ENCODE measurements at places on chromosomes 13 and 19.

- no peak for DNase-seq
Observed at GRCh38 chr13:97214921-97215320, 7.2 kb upstream of the MBNL2 start.

GRCh38 chr19:33769208-33769607, 27.5 kb upstream of the KCTD15 start:
- DNase-seq, result no peak

GRCh38 chr19:16587833-16588823, 15.9 kb upstream of the SLC35E1 start:
- no peak for DNase-seq

GRCh38 chr13:31970231-31970930, 61.2 kb upstream of the FRY start:
- no peak for DNase-seq

DNA sequence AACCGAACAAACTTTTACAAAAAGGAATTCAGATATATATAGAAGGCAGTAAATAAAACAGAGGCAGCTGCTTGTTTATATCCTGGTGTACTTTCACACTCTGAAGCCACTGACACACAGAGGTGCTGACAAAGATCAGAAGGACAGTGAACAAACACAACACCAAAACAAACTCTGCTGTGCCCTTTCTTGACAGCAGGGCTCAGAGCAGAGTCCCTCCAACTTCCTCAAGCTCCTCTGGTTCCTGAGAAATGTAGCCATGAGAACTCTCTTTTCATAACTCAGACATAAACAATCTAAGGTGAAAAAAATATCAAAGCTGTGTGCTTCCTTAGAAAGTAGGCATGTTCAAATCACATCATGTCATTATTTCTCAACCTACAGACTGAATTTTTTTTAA, 1052.8 kb upstream of the SPRY2 start:
- no peak for DNase-seq

DNA sequence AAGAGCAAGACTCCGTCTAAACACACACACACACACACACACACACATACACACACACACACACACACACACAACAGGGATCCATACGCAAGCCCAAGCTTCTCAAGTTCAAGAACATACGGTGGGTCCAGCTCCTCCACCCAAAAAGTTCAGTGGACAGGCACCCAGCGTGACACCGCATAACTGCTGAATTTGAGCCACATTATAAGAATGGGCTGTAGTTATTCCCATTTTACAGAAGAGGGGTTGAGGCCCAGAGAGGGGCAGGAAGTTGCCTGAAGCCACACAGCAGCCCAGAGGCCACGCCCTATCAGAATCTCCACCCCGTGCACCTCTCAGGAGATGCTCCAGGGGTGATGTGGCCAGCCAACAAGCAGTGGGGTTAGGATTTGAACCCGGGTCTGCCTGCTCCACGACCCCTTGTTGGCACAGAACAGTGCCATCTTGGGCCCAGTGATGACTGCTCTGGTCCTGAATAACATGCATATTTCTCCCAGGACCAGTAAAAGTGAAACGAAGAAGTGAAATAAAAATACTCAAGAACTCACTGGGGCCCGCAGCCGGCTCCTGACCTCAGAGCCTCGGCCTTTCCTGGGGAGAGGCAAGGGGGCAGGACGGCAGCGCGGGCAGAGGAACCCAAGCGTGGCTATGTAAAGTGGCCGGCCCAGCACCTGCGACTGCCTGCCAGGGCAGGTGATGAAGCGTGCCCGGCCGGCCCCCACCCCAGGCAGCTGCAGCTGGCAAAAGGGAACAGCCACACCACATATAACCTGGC, 61.9 kb downstream of the AP1M1 start:
- no peak for DNase-seq

DNA sequence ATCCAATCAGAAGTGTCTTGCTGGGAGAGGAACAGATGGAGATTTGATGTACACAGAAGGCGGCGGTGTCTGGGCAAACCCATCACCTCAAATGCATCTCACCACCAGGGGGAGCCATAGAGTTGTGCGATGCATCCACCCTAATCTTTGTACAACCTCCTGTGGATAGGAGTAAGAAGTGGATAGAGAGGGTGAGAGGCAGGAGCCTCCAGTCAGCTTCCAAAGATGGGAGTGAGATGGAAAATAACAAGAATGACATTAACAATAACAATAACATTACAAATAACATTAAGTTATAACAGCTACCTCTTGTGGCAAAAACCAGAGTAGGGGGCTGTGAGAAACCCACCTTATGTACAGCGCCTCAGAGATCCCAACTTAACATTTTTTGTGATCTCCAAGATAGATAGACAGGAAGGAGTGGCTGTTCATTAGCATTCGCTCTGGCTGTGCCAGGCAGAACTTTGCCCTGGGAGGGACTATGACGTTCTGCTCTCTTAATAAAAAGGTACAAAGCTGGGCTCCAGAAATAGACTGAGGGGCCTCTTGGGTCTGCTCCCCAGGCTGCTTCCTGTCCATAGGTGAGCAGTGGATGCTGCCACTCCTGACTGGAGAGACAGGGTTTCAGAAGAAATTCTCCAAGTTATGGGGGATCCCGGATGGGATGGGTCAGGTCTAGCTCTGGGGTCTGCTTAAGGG, 5.2 kb upstream of the CEACAM18 start:
- DNase-seq, result peak; percentile 53

GRCh38 chr13:70792121-70792520, 683.9 kb upstream of the KLHL1 start:
- DNase-seq, result no peak

DNA sequence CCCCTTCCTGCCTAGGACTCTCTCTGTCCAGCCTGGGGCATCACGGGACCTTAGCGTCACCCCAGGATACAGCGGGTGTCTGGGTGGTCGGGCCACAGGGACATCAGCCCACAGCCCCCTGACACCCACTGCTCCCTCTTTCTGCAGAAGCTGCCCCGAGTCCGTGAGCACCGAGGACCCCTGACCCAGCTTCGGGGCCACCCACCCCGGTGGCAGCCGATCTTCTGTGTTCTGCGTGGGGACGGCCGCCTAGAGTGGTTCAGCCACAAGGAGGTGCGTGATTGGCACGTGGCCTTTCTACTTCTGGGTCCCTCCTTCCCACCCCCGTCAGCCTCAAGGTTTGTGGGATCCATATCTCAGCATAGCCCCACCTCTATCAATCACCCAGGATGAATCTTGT, 20.7 kb downstream of the PGLS start:
- DNase-seq, result no peak

GRCh38 chr13:80284290-80284689, 56.6 kb downstream of the SPRY2 start:
- no peak for DNase-seq

- DNase-seq, result no peak
Observed at GRCh38 chr13:46687810-46688209, 109.2 kb downstream of the ESD start.

- no peak for DNase-seq
Observed at GRCh38 chr19:1776606-1777147, 23.4 kb downstream of the ONECUT3 start.

GRCh38 chr13:53206455-53206854, 177.8 kb downstream of the OLFM4 start:
- peak; percentile 1 for DNase-seq

- peak; percentile 96 for DNase-seq
Observed at GRCh38 chr13:108226184-108226583, 8.0 kb downstream of the ABHD13 start.

GRCh38 chr13:107665926-107666458, 549.3 kb downstream of the LIG4 start:
- no peak for DNase-seq

- no peak for DNase-seq
Observed at GRCh38 chr13:74194846-74195245, 60.6 kb upstream of the KLF12 start.

GRCh38 chr13:19959141-19959830, 759 bp downstream of the ZMYM2 start:
- no peak for DNase-seq

DNA sequence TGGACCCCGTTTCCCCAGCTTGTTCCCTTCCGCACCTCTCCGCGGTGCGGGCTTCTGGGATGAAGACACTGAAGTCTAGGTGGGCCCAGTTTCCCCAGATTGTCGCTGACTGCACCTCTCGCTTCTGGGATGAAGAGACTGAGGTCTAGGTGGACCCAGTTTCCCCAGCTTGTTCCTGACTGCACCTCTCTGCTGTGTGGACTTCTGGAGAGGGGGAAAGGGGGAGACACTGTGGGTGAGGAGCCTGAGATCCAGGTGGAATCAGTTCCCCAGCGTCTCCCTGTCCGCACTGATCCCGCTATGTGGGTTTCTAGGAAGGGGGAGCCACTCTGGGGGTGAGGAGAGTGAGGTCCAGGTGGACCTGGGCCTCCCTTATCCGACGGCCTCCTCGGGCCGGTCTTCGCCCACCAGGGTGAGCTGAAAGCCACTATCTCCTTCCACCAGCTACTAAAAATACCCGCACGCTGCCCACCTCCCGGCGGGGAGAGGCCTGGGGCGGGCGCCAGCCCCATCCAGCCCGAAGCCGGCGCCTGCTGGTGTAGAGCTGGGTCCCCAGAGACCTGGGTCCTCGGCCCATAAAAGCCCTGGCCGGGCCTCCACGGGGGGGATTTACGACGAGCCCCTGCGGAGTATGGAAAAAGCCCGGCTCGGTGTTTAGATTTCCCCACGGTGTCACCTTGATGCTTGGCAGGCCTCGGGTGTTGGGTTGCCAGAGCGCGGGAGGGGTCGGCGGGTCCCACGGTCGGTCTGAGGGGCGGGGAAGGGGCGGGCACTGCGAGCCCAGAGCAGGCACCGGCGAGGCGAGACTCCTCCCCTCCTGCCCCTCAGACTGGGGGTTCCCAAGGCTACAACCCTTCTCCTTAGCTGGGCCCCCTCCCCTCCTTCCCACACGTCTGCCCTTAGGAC, 10.6 kb downstream of the FUT6 start:
- DNase-seq, result peak; percentile 56

DNA sequence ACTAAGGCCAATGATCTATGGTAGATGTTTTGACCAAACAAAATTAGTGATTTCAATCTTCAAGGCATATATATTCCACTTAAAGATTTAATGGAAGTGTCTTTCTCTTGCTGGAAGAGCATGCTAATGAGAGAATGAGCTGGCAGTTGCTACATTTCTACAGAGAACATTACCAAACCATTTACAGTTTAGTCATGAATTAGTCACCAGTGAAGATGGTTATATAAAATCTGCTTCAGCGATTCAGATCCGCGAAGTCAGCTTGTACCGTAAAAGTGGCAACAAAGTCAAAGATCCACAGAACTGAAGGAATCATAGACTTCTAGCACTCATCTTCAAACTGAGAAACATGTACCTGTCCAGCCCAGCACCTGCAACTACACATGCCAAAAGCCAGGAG, 156.3 kb downstream of the SLITRK5 start:
- no peak for DNase-seq

- DNase-seq, result no peak
Observed at GRCh38 chr19:44823373-44823698, 14.4 kb downstream of the BCAM start.

DNA sequence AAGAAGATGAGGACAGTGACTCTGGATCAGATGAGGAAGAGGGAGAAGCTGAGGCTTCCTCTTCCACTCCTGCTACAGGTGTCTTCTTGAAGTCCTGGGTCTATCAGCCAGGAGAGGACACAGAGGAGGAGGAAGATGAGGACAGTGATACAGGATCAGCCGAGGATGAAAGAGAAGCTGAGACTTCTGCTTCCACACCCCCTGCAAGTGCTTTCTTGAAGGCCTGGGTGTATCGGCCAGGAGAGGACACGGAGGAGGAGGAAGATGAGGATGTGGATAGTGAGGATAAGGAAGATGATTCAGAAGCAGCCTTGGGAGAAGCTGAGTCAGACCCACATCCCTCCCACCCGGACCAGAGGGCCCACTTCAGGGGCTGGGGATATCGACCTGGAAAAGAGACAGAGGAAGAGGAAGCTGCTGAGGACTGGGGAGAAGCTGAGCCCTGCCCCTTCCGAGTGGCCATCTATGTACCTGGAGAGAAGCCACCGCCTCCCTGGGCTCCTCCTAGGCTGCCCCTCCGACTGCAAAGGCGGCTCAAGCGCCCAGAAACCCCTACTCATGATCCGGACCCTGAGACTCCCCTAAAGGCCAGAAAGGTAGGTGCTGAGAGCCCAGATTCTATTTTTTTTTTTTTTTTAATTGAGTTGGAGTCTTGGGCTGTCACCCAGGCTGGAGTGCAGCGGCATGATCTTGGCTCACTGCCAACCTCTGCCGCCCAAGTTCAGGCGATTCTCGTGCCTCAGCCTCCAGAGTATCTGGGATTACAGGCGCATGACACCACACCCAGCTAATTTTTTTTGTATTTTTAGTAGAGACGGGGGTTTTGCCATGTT, 2.3 kb downstream of the PPP1R15A start:
- peak; percentile 62 for DNase-seq

DNA sequence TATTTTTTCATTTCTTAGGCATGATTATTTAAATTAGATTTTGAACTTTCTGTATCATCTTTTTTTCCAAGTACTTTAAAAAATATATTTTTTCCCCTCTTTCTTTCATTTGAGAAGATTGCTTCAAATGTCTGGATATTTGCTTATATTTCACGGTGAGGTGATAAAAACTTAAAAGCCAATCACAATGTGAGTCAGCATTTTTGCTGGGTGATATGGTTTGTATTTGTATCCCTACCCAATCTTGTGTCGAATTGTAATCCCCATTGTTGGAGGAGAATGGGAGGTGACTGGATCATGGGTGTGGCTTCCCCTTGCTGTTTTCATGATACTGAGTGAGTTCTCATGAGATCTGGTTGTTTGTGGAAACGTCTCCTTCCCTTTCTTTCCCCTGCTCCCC, 320.5 kb downstream of the OXGR1 start:
- no peak for DNase-seq

DNA sequence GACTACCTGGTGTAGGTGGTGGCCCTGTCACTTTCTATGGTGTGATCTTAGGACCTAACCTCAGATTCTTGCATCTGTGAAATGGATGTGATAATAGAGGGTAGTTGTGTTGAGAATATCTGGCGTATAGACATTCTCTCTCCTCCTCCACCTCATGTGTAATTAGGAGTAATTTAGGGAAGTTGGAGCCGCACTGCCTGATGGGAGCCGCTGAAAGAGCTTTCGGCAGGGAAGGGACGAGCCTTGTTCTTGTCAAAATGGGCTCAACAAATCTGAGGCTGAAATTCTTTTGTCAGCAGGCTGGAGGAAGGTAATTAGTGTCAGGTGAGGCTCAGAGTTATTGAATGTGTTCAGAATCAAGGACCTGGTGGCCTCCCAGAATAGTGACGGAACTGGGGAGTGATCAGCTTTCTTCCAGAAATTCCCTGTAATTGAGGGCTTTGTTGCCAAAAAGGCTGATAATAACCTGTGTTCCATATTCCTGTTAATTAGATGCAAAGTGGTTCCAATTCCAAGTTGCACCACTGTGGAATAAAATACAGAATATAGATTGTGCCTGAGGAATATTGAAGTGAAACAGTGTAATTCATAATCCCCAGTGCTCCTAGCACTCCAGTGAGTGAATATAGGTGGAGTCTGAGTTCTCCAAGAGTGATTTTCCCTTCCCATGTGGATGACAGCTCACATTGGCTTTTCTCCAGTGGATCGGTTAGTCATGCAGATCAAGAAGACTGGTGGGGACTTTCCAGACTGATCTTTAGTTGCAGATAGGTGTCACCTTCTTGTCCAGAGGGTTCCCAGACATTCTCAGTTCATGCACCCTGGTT, 47.5 kb downstream of the SPATA13 start:
- peak; percentile 53 for DNase-seq

- no peak for DNase-seq
Observed at GRCh38 chr19:38975861-38976271, 324 bp upstream of the FBXO17 start.

- no peak for DNase-seq
Observed at GRCh38 chr13:78875792-78876580, 217.0 kb upstream of the OBI1 start.

All from NCI-H1105 treated with DMSO at 0.1 percent for 48 hours (cell line).